CD8-positive, alpha-beta memory T cell (primary cell): ENCODE measurements at places on chromosomes 1 and 21. TPM values are rescaled to one million over a fixed set of nuclear protein-coding genes. Genes with fewer than 3 reads are reported as not detected.

LCE3D gene
- polyA plus RNA-seq = not detected

GCSAML gene
- not detected for polyA plus RNA-seq

PCBP3 gene
- 0.38 TPM for polyA plus RNA-seq

C1orf185 gene
- polyA plus RNA-seq = not detected

HPDL gene
- polyA plus RNA-seq = 1.4 TPM

GPR3 gene
- polyA plus RNA-seq = not detected

ERG gene
- polyA plus RNA-seq = not detected

AMIGO1 gene
- 20.2 TPM for polyA plus RNA-seq
